ENCODE measurements at places on chromosomes 5 and 9.

DNA sequence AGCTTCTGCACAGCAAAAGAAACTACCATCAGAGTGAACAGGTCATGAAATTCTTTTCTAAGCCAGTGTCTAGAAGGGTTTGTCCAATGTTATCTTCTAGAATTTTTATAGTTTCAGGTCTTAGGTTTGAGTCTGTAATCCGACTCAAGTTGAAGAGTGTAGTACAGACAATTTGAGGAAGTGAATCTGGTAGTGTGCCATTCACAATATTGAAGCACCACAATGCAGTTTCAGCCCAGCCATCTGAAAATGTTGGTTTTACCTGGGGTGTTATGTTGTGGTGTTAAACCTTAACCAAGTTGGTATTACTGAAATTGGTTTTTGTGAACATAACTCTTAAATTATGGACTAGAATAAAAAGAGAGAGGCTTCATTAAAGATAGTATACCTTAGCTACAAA lies 77.2 kb downstream of the ADAMTS16 start:
- no peak for DNase-seq

- no peak for DNase-seq
Observed at GRCh38 chr9:99135456-99135855, 30.5 kb downstream of the TGFBR1 start.

GRCh38 chr9:69768101-69768500 lies 8.3 kb upstream of the PTAR1 start:
- no peak for DNase-seq

GRCh38 chr5:158462349-158463114 lies 603.6 kb upstream of the CLINT1 start:
- no peak for DNase-seq

- no peak for DNase-seq
Observed at GRCh38 chr5:82362636-82363035, 84.5 kb upstream of the RPS23 start.

DNA sequence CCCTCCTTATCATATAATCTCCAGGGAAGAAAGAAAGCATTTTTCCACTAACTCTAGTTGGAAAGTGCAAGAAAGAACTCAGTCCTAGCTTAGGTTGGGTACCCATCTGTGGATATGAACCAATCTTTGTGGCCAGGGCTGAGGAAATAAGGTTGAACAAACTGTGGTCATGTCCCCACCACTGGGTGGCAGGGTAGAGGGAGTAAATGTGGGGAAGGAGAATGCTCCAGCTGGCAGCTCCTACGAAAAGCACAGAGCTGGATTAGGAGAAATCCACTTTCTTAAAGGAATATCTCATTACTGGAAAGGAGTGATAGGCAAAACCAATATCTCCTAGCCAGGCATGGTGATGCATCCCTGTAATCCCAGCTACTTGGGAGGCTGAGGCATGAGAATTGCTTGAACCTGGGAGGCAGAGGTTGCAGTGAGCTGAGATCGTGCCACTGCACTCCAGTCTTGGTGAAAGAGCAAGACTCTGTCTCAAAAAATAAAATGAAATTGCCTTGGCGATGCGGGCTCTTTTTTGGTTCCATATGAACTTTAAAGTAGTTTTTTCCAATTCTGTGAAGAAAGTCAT lies 175.1 kb downstream of the CCDC192 start:
- peak; percentile 38 for DNase-seq

GRCh38 chr5:10295619-10296326 lies 11.9 kb downstream of the CMBL start:
- no peak for DNase-seq

- peak; percentile 87 for DNase-seq
Observed at GRCh38 chr9:128339761-128340690, at the start of gene SLC27A4. TSS of gene SLC27A4 (plus strand) at chr9:128340527. CDS start at chr9:128343133, 2,606 bp downstream.

DNA sequence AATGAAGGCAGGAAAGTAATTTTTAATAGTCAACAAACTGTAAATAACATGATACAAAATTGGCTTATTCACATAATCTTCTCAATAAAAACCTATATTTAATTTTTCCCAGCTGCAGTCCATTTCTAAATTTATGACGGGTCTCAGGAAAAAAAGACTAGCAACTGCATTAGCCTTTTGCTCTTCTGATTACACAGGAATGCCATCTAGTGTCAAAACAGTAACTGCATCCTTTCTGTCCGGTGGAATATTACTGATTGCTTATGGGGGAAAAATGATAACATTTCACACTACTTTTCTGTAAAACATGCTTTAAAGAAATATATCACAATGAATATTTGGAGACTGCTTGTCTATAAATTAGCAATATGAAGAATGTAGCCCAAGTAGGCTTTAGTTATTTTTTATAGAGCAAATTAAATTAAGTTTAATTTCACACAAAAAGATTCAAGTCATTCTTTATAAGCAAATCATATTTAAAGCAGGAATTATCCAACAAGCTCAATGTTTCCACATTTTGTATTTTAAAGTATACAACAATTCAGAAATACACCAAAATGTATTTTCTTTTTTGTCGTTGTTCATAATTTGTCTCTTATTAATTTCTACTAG lies 534.7 kb downstream of the CDH10 start:
- peak; percentile 35 for DNase-seq

- peak; percentile 59 for DNase-seq
Observed at GRCh38 chr5:139985733-139986132, 57.4 kb downstream of the NRG2 start.

DNA sequence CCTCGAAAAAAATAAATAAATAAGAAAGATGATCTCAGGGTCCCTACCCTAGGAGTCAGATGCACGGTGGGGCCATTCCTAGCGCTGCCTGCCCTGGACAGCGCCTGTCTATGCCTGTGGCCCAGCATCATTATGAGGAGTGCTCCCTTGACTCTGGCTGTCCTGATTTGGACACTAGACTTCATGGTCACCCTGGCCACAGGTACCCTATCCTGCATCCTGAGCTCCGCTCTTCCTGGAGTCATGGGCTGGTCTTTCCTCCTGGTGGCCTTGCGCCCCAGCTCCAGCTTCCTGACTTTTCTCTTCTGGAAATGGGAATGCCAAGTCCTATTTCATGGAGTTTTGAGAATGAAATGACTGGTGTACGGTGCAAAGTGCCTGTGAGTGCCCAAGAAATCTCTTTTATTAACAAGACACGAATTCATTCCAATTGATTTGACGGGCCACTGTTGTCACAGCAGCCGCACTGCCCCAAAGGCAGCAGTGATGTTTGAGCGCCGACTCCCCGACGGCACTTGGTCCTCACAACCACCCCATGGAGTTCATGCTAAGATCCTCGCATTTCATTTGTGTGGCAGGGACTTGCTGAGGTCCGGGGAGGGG lies 564 bp upstream of the AIF1L start:
- DNase-seq = no peak

GRCh38 chr5:59564895-59565294 lies 328.6 kb downstream of the PDE4D start:
- DNase-seq = no peak

DNA sequence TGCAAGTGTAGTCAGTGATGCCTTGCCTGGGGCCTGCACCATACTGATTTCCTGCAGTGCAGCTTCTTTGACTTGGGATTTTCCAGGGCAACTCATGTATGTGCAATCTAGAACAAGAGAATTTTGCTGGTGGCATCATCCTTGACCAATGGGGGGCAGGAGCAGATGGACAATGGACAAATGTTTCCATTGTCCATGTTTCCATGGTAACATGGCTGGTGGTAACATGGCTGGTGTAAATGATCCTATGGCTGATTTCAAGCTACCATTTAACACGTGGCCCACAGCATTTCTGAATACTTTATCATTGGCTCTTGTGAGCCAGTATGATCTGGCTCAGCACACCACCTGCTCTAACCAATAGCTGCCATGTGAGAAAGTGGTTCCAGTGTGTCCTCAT lies 130.1 kb upstream of the OSMR start:
- DNase-seq = no peak

- no peak for DNase-seq
Observed at GRCh38 chr9:121830441-121831140, 179.2 kb downstream of the DAB2IP start.

DNA sequence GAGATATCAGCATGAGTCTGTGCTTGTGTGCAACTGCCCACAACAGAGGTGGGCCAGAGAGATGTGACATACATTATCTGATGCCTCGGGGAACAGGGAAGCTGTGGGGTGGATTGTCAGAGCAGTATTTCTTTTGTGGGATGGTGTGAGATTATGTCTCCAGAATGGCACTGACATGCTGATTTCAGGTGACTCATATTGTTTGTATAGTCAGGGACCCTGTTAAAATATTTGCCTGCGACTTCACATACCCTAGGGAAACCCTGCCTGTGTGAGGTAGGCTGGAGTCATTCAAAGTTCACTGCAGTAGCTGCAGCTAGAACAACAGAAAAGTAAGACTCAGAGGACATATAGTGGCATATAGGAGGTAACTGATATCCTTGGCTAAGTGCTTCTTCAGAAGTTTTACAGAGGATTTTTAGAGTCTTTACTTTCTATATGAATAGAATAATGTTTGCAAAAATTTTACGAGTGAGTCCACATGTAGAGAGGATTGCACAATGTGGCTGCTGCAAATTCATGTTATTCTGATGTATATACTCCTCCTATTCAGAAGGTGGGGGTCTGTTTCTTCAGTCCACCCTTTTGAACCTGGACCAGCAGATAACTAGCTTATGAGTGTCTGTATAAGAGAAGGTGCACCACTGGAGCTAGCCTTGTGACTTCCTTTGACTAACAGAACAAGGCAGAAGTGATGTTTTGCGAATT lies 89.3 kb downstream of the MACIR start:
- no peak for DNase-seq

GRCh38 chr9:15370466-15371447 lies 51.9 kb upstream of the SNAPC3 start:
- DNase-seq = peak; percentile 13

- peak; percentile 28 for DNase-seq
Observed at GRCh38 chr5:14929293-14930065, 57.9 kb upstream of the ANKH start.

DNA sequence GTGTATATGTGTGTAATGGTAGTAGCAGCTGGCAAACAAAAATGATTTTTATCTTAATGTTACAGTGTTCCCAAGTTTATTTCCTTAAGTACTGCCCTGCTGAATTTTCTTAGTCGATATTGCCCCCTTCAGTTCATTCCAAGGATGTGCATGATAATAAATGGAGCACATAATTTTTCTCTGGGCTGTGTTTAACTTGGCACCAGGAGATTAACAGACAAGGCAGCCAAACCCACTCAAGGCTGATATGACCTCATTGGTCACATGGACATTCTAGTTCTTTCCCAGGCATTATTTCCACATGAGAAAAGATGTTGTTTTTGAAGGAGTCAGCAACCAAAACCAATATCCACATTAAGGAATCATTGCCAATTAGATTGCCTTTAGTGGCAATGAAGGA lies 61.8 kb downstream of the COX7C start:
- peak; percentile 53 for DNase-seq

DNA sequence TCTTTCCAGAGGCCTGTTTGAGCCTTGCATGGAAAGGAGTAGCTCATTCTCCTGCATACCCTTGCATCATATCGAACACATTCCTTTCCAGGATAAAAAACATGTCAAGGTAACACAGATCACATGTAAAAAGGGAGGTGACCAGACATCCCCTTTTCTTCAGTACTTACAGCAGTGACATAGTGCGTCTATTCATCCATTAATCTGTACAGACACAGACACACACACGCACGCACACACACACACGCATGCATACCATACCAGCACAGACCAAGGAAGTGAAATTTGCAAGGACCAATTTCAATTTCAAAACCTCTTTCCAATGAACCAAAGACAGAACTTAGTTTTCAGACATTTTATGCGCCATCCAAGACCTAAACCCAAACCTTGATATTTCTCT lies 256.0 kb downstream of the PAPPA start:
- no peak for DNase-seq

DNA sequence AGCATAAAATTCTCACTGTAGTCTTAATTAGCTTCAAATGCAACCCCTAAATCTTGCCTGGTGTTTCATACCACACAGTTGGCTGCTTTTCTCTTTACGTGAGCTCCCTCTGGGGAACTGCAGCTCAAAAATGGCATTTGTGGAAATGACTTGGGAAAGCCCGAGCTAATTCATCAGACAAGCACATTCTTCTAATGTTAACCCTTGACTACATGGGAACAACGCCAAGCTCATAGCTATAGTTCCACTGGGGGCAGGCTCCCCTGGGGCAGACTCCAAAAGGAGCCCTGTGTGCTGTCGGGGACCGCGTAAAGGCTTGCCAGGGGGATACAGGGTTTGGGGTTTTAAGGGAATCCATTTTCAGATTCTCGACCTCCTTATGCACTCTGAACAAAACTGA lies 301.4 kb upstream of the DAP start:
- no peak for DNase-seq

- peak; percentile 10 for DNase-seq
Observed at GRCh38 chr9:130576176-130576575, 3.2 kb upstream of the FUBP3 start.

GRCh38 chr5:116646611-116647289 lies 72.1 kb upstream of the SEMA6A start:
- DNase-seq = no peak

DNA sequence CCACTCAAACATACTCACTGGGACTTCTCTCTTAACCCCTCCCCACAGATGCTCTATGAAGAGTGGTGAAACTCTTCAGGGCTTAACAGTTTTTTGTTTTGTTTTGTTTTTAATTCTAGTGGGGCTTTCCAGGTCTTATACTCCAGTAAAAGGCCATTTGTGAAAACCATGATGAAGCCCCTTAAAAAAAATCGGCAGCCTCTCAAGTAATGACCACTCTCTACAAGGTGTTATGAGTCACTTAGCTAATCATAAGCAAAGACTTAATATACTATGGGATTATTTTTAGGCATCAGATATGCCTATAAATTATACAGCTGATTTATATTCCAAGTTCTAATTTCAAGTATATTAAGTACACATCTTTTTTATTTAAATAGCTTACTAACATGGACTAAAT lies 607.9 kb downstream of the RAB3C start:
- no peak for DNase-seq

- DNase-seq = peak; percentile 27
Observed at GRCh38 chr9:2872931-2873323, 29.0 kb upstream of the PUM3 start.

- DNase-seq = no peak
Observed at GRCh38 chr9:8651070-8651845, 851.7 kb upstream of the DMAC1 start.

DNA sequence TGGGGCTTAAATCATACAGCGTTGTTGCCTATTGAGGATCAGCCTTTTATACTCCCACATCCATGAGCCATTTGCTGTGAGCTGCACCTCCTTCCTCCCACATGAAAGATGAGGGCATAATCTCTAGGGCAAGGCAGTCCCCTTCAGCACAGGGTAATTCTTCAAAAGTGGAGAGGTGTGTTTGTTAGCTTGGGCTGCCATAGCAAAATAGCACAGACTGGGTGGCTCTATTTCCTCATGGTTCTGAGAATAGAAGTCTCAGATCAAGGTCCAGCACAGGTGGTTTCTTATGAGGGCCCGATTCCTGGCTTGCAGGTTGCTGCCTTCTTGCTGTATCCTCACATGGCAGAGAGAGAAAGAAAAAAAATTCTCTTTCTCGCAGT lies 121.8 kb upstream of the SLC12A2 start:
- no peak for DNase-seq

DNA sequence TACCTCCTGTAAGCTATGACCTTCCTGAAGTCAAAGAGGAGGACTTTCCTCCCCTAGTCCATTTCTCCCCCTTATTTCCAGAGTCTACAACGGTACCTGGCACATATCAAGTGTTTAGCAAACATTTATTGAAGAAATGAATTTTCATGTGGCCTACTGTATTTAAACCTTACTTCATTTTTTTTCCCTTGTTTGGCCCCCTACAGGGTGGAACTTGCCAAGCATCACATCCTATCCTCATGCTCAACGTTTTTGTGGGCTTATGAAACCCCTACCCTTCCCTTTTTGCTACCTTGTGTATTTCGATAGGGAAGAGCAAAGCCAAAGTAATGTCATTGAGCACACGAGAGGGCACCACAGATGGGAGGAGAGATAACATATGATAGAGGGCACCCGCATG lies 1857.8 kb upstream of the WWC1 start:
- peak; percentile 2 for DNase-seq
